ENCODE measurements at places on chromosomes 5 and 9.

DNA sequence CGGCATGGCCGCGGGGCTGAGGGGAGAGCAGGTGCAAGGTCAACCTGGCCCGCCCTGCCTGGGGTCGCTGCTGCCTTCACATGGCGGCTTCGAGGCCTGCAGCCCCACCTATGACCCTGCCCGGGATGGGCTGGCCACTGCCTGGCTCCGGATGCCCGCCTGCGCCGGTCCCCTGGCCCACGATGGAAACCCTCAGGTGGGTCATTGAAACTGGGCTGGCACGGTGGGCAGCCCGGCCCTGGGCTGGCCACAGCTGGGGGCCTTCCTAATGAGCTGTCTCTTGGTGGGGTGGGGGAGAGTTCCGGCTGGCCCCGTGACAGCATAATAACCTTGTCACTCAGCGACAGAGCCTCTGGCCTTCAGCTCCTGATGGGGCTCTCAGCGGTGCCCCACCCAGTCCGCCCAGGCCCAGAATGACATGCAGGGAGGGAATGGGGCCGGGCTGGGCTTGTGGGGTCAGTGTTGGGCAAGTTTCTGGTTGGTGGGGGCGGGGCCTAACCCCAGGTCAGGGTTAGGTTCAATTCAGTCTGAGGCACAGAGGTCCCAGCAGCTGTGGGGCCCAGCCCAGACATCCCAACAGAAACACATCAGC lies at the start of gene CCDC187:
TSS of gene CCDC187 (minus strand) at position 270 of the 592 bp plus-strand sequence. CDS start at position 6, 264 bp downstream.
- DNase-seq = no peak

DNA sequence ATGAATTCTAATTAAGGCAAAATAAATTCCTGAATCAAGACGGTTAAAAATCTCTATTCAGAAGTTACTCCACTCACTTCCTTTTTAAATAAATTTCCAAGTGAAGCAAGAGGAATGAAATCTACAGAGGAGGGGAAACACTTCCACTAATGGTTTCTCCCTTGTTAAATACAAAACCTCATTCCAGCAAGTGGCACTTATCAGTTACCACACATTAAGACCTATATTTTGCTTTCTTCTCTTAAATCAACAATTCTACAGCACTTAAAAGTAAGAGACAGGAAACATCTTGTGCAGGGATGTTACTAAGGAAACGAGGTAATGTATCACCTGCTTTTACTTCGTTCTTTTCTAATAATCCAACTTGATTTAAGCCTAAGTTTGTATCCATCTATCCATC lies 172.6 kb downstream of the RAPGEF6 start:
- no peak for DNase-seq

- DNase-seq = no peak
Measured at GRCh38 chr9:133769511-133770075, 31.4 kb upstream of the SARDH start.

DNA sequence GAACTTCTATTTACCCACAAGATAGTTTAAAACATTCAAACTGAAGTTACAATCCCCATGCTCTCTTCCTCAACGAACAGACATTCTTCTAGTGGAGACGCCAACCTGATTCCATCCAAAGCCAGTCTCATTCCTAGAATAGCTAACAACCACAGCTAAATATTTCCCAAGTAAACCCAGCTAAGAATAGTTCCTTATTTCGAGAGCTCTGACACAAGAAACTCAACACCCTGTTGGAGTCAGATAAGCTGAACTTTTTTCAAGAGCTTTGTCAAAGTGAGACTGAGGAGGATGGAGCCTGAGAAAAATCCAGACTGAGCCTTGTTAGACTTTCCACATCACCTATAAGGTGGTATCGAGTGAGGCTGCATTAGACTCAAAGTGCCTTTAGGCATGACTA lies 56.7 kb upstream of the RPS23 start:
- no peak for DNase-seq

- no peak for DNase-seq
Measured at GRCh38 chr9:3446313-3446712, 79.5 kb downstream of the RFX3 start.

DNA sequence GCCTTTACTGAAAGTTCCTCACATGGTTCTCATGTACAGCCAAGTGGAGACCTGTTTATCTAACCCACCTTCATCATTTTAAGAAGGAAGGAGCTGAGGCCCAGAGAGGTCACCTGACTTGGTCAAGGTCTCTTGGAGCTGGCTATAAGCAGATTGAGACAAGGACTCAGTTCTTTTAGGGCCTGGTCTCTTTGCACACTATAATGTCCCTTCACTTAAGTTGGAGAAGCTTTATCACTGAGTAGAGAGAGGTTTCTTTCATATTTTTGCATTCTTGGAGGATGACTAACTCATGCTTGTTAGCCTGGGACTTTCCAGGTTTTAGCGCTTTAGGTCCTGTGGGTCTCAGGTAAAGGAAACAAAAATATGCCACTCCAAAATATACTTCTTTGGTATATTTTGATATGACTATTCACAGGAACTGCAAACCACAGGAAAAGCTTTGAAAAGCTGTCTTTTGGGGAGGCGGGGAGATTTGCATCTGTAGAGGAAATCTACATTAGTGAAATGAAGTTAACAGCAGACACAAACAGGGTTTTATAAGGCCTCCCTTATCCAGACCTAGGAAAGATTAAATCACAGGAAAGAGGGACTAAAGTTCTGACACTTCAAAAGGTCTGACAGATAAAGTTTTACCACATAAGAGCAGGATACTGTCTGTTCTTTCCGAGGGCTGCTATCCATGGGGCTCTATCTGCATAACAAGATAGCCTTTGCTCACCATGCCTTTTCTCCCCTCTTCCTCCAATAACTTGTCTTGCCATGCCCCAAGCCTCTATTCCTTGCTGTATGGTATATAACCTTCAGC lies 95.8 kb upstream of the ANKRD55 start:
- peak; percentile 29 for DNase-seq

GRCh38 chr5:34941936-34942335 lies 12.6 kb downstream of the DNAJC21 start:
- no peak for DNase-seq

DNA sequence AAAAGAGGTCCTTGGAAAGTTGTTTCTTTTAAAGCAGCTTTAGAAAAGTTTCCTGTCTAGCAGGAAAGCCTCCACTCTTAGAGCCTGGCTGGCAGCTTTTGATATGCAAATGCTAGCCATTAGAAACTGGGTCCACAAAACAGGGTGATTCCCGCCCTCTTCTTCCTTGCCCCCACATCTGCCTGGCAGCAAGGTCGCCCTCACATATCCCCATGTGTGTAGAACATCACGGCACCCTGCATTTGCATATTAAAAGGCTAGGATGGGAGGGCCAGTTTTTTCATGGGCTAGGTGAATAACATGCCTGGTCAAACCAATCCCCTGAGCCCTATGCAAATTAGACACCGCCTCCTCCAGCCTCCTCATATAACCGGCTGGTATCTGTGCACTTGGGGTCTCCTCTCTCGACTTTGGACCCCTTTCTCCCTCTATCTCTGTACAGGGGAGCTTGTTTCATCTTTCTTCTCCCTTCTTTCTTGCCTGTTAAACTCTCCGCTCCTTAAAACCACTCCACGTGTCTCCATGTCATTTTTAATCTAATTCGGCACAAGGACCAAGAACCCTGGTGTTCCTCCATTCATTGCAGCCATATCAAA lies 426.8 kb upstream of the CTNND2 start:
- DNase-seq = no peak

DNA sequence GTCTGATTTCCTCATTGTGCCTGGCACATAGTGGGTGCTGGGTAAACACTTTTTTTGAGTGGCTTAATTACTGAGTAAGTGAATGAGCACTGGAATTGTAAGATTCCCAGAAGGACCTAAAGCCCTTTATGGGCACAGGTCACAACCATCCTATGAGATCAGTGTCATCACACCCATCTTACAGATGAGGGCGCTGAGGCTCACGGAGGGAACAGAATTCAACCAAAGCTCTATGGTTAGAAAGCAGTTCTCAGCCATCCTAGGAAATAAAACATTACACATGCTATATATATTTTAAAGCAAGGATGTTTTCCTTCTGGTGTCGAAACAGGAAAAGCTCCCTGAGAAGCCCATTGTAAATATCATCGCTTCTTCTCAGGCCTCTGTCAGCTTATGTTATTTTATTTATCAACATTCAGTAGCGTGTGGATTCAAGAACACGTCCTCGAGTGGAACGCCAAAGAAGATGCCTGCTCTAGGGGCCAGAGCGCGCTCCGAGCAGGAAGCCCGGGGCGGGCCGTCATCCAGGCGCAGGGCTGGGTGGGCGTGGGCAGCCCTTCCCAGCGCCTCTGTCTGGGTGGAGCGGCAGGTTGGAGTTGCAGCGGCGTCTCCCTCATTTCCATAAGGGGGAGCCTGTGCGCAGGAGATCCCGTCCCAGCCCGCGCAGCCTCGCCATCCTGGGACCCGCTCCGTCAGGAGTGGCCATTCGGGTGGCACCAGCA lies 155.8 kb upstream of the SMIM23 start:
- no peak for DNase-seq

DNA sequence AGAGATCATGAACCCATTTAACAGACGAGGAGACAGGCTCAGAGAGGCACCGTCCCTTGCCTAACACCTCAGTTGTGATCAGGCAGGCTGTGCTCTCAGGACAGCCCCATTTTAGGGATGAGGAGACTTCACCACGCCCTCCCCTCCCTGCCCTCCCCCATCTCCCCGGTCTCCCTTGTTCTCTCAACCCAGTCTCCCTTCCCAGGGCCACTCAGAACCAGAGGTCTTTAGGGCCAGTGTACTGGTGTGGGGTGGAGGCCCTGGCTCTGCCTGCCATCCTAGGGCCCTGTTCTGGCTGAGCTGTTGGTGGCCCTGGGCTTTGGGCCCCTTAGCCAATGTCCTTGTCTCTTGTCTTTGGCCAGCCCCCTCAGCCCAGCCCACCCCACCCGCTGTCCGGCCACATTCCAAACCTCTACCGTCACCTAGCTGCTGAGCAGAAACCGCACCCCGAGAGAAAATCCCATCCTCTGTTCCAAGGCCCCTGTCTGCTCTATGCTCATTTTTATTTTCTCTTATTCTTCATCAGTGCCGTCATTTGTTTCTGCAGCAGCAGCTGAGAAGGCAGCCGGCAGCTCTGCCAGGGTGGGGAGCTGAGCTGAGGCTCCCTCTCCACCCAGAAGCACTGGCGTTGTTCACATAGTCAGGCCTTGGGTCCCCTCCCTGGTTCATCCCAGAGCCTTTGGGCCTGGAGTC lies 33.9 kb downstream of the OLFML2A start:
- no peak for DNase-seq

- peak; percentile 66 for DNase-seq
Measured at GRCh38 chr9:36728651-36729520, 156.2 kb downstream of the MELK start.

- DNase-seq = no peak
Measured at GRCh38 chr9:134618163-134618832, 23.3 kb upstream of the COL5A1 start.

- no peak for DNase-seq
Measured at GRCh38 chr9:7688626-7689025, 111.0 kb downstream of the DMAC1 start.

DNA sequence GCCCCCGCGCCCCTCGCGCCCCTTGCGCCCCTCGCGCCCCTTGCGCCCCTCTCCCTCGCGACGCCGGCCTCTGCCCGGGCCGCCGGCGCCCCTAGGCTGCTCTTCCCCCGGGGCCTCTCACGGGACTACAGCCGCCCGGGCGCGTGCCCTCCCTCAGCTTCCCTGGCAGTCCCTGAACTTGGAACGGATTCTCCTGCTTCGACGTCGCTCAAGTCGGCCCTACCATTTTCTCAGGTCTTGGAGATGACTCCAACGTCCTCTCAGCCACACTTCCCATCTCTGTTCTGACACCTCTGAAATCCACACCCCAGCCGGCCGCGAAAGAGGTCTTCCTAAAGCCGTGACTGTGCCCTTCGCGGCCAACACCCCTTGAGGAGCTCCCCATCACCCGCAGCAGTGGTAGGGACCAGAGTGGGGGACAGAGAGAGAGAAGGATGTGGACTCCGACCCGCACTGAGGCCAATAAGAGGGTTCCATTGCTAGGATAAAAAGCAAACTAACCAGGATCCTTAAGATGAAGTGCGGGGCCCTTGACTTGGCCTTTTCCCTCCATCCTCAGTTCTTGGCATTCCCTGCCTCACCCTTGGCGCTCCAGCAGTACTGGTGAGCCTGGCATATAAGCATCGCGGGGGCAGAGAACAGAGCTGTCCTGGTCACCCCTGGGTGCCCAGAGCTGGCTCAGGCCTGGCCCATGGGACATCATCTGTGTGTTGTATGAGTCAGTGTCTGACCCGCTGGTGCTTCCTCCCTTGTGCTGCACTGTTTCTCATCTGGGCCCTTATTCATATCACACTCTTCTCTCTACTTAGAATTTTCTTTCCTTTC lies 38.6 kb upstream of the GARNL3 start:
- no peak for DNase-seq

DNA sequence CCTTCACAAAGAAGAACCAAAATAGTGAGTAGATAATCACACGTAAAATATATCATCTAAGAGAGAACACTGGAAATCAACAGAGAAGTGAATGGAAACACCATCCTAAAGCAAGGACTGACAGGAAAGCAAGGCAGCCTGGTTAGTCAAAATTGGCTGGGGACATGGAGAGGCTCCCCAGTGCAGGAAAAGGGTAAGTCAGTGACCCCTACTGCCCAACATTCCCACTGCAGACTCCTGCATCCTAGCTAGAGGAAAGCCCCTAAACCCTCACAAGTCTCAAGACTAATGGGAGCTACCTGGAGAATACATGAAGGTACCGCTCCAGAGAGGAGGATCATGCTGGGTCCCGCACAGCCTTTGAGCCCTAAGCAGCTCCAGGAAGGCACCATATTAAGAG lies 60.1 kb downstream of the ZDHHC21 start:
- DNase-seq = no peak

- no peak for DNase-seq
Measured at GRCh38 chr5:178249191-178249989, 16.8 kb upstream of the PHYKPL start.

- no peak for DNase-seq
Measured at GRCh38 chr9:38057416-38058195, 11.4 kb downstream of the SHB start.

- no peak for DNase-seq
Measured at GRCh38 chr9:126235336-126236243, 91.0 kb upstream of the MVB12B start.

DNA sequence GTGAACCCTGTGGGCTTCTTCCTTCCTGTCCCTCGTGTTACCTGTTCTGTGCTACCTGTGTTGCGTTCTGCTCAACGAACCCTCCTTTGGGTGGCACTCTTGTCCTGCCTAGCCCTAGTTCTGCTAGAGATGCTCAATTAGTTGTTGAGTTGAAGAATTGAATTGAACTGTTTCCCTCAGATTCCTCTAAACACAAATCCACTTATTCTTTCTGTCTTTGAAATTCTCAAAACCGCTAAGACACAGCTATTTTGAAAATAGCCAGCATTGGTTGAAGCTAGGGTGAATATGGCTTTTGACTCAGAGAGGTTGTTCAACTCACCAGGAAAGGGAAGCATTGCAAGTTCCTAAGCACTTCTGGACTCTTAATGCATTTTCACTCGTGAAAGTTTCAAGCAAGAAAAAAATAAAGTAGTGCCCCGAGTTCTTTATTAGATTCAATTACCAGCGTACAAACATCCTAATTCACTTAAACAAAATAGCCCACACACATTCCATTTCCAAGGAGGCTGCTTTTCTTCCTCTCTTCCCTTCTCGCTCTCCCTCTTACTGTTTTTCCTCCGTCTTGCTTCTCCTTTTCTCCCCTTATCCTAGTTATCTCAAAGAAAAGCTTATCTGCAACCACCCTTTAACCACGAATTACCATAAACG lies 642 bp upstream of the ITGA1 start:
- peak; percentile 16 for DNase-seq

Measured in stimulated activated CD4-positive, alpha-beta T cell treated with anti-CD3 and anti-CD28 coated beads, Interleukin-4, amount 100 ng/mL, for 1 hour (primary cell).